ENCODE measurements at places on chromosomes 1 and 21.

DNA sequence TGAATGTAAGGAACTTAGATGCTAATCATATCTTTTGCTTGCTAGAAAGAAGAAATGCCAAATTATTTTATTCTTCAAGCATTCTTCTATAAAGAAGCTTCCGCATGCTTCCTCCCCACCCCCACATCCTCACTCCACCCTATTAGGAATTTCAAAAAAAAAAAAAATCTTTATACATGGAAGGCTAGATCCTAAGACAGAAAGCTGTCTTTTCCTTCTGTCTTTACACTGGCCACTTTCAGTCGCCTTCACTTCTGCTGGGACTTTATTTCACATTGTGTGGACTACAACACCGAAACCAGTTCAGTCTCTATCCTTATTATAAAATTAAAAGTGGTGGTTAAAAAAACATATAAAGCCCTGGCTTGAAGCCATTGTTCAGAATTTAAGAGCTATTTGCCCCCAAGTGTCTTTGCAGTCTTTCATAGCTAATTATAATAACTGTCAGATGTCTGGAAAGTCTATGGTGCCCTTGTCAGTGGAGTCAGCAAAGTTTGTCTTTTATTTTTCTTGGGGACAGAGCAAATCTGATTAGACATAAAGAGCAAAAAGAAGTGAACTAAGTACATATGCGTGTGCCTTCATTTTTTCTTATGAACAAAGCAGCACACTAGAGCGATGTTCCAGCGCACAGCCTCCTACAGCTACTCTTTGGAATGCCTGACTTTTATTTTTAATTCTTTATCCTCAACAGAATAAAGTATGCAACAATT lies 297.7 kb downstream of the PTPRC start:
- DNase-seq, result no peak

GRCh38 chr1:164926107-164926506 lies 367.1 kb downstream of the PBX1 start:
- no peak for DNase-seq

- DNase-seq, result no peak
These were observed 84.7 kb downstream of the LRRC8D start for GRCh38 chr1:89905395-89906058.

- no peak for DNase-seq
These were observed 22.7 kb upstream of the AADACL3 start for GRCh38 chr1:12692967-12693782.

- DNase-seq, result no peak
These were observed 98.8 kb upstream of the DUSP10 start for GRCh38 chr1:221840511-221841243.

DNA sequence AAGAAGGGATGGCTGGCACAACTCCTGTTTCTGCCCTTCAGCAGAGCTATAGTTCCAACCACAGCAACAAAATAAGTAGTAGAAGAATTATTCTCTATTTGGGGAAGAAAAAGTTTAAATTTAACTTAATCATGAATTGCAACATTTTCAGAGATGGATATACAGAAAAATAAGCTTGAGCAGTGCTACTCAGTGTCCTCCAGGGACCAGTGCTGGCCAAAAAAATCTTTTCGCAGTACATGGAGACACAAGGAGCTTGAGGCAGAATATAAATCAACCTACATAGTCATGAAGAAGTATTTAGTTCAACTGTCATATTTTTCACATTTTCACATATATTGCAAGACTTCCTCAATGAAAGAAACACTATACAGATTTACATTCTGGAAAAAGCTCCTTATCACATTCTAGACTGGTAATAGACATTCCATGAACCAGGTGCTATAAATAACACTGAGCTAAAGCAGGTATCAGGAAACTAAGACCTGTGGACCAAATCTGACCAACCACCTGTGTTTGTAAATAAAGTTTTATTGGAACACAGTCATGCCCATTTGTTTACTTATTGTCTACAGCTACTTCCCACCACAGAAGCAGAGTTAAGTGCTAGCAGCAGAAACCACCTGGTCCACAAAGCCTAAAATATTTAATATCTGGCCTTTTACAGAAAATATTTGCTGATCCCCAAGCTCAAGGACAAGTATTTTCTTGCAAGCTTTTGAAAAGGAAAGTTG lies 101.9 kb downstream of the RGS21 start:
- DNase-seq, result no peak

- DNase-seq, result peak; percentile 73
These were observed 4.7 kb upstream of the FAAP20 start for GRCh38 chr1:2199042-2199810.

- no peak for DNase-seq
These were observed 27.6 kb upstream of the NBL1 start for GRCh38 chr1:19616489-19616888.

DNA sequence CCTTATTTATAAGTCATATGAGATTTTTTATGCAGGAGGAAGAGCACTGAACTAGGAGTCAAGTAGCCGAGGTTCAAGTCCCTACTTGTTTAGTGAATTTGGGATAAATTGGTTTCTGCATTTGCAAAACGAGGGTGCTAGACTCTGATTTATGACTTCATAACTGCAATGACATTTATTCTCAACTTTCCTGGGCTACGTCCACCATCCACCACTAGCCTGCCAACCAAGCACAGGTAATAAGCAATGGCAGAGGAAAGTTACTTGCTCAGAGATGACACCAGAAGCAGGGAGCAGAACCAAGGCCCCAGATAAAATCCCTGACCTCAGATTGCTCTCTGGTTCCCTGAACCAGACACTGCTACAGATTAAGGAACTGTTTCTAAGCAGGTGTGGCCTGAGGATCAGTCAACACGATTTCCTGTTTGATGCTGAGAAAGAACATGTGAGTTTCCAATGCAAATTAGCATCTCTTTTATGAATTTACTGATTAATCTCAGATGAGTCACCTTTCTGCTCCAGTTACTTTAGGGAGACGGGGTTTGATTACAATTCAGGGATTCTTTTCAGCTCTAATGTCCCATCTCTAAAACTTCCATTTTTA lies 52.7 kb downstream of the PLPP3 start:
- DNase-seq, result no peak

GRCh38 chr1:89657886-89658285 lies 25.0 kb downstream of the LRRC8C start:
- no peak for DNase-seq

DNA sequence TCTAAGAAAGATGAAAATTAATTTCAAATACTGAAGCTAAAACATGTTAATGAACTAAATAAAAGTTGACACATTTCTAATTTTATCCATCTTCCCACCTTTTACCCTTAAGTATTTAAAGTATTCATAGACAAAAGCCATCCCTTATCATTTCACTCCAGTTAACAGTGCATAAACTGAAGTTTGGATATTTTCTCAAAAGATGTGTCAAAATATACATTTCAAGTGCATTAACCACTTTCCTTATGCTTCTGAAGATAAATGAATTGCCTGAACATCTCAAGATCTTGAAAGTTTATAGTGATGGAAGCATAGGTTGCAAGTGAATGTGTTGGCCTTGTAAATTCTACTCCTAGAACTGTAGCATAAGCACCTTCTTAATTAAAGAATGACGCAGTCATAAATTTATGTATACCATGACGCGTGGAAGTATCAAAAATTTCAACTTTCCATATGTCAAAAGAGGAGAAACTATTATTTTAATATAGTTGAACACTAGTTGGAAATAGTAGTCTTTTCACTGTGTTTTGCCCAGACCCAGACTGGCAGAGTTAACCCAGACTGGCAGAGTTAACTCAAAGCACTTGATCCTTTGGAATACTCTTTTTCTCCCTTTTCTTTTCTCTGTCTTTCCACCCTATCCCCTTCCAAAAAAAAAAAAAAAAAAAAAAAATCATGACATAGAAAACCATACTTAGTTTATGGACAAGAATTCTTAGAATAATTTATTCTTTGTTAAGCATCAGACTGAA lies 282.6 kb upstream of the C1orf105 start:
- no peak for DNase-seq

DNA sequence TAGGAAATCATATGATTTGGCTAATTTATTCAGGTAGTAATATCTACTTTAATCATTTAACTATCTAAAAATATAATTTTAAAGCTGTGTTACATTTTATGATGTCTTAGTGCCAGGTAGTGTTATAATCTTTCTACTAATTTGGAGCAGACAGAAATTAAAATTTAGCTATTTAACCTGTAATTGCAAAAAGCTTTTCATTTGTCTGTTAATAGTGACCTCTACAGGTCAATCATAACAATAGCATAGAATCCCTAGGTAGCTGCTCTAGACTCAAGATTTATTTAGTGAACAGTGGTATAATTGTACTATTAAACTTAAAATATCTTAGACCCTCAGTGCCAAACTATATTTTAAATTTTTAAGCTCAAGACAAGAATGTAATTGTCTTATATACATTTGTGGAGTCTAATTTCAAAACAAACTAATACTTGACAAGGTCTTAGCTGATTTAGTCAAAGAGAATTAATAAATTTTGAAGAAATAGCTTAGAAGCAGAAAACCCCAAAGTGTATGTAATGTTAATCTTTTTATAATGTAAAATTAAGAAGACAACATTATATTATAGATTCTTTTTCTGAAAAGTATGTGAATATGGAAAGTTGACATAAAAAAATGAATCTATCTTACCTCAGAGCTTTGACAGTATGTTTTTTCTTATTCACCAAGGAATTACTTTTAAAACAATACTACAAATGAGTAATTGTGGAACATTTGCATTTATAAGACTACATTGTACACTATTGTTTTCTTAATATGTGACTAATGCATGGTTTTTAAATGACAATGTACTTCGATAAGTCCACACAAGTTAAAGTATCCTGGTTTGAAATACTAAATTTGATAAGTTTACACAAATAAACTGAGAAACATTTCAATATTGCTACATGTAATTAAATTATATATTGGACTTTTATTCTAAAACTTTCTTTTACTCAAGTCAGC lies 64.1 kb upstream of the RNPC3 start:
- DNase-seq, result no peak

DNA sequence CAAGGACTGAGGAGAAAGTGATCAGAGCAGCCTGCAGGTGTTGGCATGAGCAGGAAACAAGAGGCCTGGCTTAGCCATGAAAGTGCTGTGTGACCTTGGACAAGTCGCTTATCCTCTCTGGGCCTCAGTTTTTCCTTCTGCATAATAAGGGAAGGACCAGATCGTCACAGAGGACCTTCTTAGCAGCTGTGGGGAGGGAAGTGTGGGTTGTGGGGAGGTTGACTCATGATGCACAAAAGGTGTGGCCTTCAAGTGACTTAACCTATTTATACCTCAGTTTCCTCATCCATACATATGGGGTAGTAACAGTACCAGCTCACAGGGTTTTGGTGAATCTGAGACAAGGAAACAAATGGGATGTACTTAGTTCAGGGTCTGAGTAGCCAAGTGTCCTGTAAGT lies 658.8 kb downstream of the MATN1 start:
- DNase-seq, result no peak

- no peak for DNase-seq
These were observed 88.2 kb downstream of the STUM start for GRCh38 chr1:226636847-226637096.

DNA sequence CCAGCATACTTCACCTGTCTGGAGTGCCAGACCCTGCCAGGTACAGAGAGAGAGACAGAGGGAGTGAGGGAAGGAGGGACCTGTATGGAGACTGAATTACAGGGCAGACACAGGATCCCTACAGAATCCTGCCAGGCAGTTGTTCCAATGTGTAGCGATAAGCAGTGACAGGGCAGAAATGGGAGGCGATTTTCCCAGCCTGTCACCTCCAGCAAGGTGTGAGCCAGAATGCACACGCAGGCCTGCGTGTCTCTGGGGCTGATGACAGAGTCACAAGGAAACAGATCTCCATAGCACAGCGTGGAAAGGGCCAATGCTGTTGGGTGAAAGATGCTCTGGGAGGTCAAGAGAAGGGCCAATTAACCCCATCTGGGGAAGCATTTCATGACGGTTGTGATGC lies 111.3 kb downstream of the HIVEP3 start:
- no peak for DNase-seq

- DNase-seq, result no peak
These were observed 417.0 kb downstream of the PTBP2 start for GRCh38 chr1:97138515-97139032.

GRCh38 chr1:21622466-21623315 lies 46.5 kb downstream of the RAP1GAP start:
- DNase-seq, result peak; percentile 43

DNA sequence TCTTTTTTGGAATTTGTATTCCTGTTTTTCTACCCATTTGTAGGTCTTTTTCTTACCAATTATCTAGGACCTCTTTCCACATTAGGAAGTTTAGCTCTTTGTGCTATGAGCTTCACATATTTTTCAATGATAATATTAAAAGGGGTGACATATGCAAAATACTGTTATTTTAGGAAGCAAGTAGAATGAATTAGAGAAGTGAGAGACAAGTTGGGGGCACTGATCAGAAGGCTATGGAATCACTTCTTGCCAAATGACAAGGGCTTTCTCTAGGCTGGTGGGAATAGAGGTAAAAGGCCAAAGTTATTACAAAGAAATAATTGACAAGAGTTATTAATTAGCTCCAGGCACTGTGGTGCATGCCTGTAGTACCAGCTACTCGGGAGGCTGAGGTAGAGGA lies 4.3 kb upstream of the BCAR3 start:
- DNase-seq, result no peak
